ENCODE measurements at places on chromosomes 16 and 17.

- no peak for DNase-seq
Measured at GRCh38 chr16:65024767-65025178, 97.1 kb downstream of the CDH11 start.

DNA sequence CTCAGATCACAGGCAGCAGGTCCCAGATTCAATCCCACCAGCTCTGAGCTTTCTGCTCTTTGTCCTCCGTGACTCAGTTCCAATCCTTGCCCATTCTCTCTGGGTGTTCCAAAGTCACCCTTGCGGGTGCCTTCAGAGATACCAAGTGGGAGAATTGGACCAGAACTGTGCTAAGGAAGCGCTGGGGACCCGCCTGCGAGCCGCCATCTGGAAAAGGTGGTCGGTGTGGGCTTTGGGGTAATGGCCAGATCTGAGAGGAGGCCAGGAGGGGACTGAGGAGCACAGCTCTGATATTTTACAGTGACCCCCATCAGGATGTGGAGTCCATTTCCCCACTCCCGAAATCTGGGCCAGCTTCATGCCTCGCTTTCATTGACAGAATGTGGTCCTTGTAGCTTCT lies 152.6 kb downstream of the SDK2 start:
- no peak for DNase-seq

DNA sequence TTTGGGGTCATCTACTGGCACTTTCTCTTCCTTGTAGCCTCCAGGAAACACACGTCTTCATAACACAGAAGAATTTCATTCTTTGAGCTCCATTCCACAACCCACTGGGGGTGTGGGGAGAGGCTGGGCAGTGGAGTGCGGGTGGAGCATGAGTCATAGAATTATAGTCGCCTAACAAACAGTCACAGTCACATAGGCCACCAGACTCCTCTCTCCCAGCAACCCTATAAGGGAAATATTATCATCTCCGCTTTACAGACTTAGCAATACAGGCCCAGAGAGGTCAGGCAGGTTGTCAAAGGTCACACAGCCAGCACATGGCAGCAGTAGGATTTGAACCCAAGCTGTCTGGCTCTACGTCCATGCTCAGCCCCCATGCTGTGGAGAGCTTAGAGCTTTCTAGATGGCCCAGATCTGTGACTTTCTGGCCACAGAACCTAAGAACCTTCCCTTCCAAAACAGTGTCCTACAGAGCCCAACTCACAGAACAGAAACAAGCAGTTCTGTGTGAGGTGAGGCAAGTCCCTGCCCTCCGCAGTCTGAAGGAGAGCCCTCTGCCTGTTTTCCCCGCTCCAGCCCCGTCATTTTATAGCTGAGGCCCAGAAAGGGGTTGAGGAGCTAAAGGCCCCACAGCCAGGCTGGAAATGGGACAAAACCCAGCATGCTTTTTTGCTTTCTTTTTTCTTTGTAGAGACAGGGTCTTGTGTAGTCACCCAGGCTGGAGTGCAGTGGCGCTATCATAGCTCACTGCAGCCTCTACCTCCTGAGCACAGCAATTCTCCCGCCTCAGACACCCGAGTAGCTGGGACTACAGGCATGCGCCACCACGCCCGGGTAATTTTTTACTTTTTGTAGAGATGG lies 10.7 kb upstream of the LITAF start:
- no peak for DNase-seq

DNA sequence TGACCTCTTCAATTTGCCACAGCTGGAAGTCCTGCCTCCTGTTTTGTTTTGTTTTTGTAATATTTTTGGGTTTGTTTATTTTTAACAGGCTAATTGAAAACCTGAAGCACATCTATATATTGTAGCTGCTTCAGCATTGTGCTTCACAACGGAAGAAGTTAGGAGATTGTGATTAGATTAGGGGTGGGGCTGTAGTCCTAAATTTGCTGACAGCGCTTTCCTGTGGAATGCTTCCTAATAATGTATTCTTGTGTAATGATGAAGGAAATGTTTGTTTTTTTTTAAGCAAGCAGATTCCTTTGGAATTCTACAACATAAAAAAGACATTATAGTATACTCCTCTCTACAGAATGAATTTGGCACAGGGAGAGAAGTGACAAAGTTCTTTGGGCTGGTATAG lies 70.1 kb downstream of the NLK start:
- no peak for DNase-seq

DNA sequence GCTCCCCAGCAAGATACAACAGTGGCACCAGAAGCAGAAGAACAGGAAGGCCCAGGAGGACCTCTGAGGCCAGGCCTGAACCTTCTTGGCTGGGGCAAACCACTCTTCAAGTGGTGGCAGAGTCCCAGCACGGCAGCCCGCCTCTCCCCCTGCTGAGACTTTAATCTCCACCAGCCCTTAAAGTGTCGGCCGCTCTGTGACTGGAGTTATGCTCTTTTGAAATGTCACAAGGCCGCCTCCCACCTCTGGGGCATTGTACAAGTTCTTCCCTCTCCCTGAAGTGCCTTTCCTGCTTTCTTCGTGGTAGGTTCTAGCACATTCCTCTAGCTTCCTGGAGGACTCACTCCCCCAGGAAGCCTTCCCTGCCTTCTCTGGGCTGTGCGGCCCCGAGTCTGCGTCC lies 11.9 kb downstream of the CES3 start:
- DNase-seq: no peak

DNA sequence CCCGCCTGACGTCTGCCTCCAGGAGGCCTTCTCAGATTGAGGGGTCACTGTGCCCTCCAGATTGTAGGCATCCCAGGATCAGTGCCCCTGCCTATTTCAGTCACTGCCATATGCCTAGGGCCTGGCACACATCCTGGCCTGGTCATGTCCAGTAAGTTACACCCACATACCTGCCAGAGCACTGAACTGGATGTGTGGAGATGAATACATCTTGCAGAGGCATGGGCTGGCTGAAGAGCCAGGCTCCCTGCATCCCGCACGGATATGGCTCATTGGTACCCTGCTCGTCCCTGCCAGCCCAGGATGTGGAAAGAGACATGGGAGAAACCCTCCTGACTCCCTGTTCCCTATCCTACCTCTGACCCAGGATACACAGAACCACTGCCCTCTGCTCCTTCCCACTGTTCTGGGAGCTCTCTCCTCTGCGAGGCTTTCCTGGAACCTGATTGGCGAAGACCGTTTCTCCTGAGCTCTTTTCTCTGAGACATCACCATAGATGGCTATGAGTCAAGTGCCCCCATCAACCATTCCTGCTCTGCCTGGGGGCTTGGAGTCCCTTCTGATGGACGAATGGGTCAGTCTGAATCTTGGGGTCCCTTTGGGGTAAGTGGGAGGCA lies 40.0 kb upstream of the TAC4 start:
- no peak for DNase-seq

DNA sequence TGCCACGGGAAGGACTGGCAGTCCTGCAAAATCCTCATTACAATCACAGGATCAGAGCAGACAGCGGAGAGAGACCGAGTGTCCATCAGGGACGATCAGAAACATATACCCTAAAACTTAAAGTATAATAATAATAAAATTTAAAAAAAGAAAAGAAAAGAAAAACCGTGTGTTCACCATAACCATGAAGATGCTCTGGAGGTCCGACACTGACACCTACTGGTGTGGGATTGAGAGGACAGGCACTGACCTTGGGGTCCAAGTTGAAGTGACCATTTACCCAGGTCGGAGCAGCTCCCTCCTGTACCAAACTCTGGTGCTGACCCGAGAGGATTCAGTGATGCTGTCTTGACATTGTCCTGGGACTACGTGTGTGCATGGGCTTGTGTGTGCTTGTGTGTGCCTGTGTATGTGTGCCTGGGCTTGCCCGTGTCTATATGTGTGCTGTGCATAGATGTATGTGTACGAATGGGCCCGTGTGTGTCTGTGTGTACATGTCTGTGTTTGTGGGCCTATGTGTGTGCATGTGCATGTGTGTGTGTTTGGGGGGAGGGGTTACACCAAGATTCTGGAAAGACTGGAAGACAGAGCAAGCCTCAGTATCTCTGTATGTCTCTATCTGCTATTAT lies 10.0 kb upstream of the CD300LD start:
- DNase-seq: no peak

- DNase-seq: no peak
Measured at GRCh38 chr17:17088086-17088485, 45.8 kb downstream of the MPRIP start.

- DNase-seq: no peak
Measured at GRCh38 chr17:54270499-54270898, 447.8 kb downstream of the KIF2B start.

DNA sequence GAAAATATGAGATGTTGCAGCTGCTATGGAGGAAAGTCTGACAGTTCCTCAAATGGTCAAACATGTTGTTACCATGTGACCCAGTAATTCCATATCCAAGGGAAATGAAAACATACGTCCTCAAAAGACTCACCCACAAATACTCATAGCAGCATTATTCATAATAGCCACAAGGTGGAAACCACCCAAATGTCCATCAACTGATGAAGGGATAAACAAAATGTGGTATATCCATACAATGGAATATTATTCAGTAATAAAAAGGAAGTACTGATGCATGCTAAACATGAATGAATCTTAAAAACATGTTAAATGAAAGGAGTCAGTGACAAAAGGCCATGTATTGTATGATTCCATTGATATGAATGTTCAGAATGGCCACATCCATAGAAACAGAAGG lies 140.2 kb downstream of the PITPNC1 start:
- DNase-seq: no peak

DNA sequence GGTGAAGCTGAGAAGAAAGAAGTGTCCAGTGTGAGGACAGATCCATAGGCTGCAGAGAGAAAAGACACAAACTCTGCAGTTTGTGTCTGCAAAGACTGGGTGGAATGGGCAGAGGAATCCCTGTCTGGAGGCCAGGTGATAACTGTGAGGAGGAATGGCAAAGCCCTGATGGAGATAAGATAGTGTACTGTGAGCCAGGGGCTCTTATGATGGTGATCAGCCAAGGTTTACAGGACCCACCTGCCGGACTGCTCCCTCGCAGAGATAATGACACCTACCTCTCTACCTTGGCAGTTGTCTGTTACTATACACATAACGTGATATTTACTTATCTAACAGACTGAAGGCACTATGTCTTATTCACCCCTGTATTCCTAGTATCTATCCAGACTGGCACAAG lies 92.6 kb upstream of the ASIC2 start:
- no peak for DNase-seq

DNA sequence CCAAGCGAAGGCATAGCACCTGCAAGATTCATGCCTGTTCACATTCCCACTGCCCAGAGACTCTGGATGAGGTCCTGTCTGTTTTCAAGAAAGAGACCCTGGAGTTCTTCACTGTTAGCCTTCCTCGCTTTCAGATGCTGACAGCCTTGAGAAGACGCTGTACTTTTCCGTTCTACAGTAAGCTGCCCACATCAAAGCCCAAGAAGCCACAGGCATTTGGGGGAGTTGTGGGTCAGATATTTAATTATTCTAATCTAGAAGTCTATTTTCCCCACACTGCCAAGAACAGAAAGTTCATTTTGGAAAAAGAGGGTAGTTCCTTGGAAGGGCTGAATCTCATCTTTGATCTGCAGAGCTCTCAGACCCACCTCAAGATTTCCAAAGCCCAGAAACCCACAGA lies 127.9 kb downstream of the AXIN2 start:
- no peak for DNase-seq

DNA sequence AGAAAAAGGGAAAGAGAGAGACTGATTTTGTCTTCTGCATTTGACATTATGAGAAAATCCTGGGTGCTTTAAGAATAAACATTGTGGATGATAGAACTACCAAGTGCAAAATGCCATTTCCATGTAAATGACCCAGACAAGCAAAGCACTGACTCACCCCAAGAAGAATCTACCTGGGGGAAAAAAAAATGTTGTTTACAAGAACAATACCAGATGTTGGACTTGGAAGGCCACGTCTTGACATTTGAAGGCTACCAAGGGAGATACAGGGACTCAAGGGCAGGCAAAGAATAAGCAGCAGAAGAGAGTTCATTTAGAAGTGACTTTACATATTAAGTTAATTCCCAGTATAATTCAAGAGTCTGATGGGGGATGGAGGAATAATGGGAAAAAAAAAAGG lies 125.3 kb downstream of the TMEM114 start:
- DNase-seq: no peak

DNA sequence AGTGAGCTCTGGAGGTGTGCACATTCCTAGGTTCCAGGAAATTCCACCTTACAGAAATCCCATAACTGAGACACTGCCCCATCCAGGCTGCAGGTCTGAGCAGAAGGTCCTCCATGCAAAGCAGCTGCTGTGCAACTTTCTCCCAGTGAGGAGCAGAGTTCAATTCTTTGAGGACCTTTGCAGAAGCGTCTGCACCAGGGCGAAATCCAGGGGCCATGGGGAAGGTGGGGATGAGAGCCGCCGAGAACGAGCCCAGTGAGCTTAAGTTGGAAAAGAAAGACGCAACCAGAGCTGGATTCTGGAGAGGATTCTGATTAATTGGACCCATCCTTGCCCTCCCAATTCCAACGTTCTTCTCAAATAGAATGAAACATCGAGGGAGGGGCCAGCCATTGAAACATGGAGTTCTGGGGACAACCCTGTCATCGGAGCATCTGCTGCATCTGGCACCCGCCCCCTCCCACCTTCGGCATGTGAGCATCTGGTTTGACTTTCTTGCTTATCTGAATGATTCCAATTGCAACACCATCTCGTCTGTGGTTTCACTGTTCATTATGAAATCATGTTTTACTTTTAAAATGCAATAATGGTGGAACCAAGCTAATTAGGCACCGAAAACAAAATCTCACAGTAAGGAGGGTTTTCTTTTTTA lies 190.6 kb upstream of the FOXF1 start:
- no peak for DNase-seq

GRCh38 chr17:36675250-36675649 lies 73.9 kb downstream of the MRM1 start:
- DNase-seq: no peak

DNA sequence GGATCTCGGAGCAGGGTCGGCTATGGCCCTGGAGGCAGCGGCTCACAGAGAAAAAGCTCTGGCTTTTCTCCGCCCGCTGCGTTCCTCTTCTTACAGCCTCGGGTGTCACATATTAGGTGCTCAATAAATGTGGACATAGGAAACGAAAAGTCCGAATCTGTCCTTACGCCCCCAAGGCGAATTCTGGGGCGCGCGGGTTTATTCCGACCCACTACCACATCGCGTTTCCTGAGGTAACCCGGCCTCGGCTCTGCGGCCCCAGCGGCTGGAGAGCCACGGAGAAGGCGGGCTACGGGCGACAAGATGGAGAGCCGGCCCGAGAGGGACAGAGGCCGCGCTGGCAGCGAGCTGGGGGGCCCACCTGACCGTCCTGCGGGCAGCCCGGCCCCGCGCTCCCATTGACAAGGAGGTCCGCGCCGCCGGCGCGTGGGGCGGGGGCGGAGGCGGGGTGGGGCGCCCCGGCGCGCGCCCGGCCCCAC lies 573 bp upstream of the GNAO1 start:
- DNase-seq: peak; percentile 46

DNA sequence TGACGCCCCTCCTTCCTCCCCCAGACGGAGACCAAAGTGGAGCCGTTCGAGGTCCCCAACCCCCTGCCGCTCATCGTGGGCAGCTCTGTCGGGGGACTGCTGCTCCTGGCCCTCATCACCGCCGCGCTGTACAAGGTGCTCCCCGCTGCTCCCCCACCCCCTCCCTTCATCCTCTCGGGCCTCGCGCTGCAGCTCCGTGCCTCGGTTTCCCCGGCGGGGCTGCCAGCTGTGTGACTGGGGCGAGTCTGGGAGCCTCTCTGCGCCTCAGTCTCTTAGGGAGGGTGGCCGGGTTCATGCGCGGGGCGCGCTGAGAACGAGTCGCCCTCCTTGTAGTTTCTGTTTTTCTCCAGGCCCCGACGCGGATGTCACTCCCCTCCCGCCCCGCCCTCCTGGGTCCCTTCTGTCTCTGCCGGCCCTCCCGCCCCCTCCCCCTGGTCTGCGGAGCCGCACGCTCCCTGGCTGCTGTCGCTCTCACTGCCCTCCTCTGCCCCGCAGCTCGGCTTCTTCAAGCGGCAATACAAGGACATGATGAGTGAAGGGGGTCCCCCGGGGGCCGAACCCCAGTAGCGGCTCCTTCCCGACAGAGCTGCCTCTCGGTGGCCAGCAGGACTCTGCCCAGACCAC lies 23.7 kb upstream of the ITGAX start:
- no peak for DNase-seq
